Activated T-cell treated with anti-CD3 and anti-CD28 coated beads for 48 hours (primary cell): ENCODE measurements at places on chromosomes 16 and 17.

GRCh38 chr17:75913537-75914210 is 9.0 kb upstream of the MRPL38 start:
- DNase-seq, result no peak

GRCh38 chr17:43367737-43368242 is 31.0 kb upstream of the ARL4D start:
- peak; percentile 23 for DNase-seq

DNA sequence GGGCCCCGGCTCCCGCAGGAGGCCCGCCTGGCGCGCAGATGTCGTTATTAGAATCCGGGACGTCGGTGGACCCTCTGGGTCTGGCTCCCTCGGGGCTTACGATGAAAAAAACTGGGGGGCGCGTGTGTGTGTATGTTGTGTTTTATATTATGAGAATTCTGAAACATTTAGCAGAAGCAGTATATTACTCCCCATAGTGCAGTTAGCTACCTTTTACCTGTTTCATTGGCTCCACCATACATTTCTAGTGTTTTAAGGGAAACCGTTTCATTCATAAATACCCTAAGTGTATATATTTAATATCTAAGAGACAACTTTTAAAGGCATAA is 486 bp upstream of the DNAJA2 start:
- no peak for DNase-seq

DNA sequence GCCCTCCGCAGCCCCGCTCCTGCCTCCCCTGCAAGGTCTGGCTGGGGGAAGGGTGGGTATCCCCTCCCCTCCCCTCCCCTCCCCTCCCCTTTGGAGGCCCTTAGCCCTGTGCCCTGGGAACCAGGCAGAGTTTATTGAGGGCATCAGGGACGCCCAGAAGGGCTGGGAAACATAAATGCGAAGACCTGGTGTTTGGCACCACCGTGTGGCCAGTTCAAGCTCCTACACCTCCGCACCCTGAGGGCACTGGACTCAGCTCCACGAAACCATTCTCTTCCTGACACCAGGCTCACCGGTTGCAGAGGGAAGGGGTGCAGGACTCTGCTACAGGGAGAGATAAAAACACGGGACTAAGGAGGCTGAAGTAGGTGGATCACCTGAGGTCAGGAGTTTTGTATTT is 1.0 kb upstream of the AIPL1 start:
- peak; percentile 41 for DNase-seq

DNA sequence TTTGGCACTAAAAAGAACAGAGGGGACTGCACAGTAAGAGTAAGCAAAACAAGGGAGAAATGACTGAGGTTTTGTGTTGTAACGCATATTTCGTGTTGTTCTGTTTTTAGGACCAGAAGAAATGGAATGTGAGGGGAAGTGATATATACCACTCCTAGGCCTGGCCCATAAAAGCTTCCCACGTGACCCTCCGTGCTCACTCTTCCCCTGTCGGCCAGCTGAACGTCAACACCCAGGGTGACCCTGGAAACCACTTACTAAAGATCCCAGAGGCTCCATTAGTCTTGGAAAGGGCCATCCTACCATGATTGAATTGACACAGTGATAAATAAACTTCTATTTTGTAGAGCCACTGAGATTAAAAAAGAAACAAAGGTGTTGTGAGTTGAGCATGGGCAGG is 79.8 kb downstream of the HELZ start:
- no peak for DNase-seq

GRCh38 chr16:85465328-85466303 is 147.5 kb upstream of the GSE1 start:
- DNase-seq, result no peak

- no peak for DNase-seq
Observed at GRCh38 chr16:1642148-1642547, 30.0 kb downstream of the CRAMP1 start.

GRCh38 chr16:76280421-76281215 is 3.4 kb downstream of the CNTNAP4 start:
- no peak for DNase-seq

GRCh38 chr16:16992975-16993765 is 477.6 kb downstream of the XYLT1 start:
- DNase-seq, result no peak

DNA sequence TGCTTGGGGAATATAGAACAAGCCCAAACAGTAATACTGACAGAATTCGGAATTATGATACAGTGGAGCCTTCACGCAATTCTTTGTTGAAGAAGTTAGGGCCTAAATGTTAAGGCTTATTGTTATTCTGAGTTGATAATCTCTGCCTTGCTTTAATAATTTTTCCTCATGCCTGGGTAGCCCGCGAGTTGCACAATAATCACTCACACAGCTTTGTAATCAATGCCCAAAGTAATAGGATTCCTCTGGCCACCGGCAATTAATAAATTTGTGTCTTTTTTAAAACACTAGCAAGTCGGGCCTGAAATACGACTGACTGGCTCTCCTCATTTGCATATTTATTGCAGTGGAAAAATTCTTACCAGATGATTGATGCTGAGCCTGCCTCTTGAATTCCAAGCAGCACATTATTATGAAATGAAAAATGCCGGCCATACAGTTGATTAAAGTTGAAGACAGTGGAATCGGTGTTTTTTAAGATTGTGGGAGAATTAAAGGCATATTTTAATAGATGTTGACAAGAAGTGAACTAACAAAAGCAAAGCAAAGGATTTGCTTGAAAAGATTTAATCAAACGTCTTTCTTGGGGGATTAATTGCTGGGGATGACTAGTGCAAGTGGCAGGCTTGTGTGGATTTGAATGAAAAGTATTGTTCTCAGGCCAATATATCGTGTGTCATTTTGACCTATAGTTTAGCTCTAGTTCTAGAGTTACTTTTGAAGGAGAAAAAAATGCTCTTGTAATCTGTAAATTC is 30.2 kb downstream of the AATF start:
- no peak for DNase-seq

- peak; percentile 49 for DNase-seq
Observed at GRCh38 chr17:2398655-2399571, 1.9 kb downstream of the MNT start.

GRCh38 chr16:87145181-87146176 is 171.7 kb downstream of the C16orf95 start:
- DNase-seq, result no peak

DNA sequence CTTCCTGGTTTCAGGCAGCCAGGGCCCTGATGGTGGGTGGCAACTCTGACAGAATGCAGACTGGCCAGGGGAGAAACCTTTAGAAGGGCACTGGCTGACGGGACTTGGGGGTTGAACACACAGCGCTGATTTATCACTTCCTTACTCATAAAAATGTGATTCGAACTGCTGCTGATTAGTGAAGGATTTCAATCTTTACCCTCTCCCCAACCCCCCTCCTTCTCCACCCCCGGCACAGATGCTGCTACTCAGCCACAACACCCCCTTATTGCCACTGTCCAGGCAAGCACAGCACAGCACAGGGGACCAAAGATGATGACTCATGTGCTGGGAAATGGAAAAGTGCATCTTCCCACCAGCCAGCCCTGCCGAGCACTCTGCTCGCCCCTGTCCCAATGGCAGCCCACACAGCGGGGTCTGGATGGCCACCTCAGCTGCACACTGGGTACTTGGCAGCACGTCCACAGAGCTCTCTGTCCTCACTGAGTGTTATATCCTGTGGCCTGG is 70.1 kb downstream of the SMG6 start:
- DNase-seq, result no peak

GRCh38 chr17:73889439-73889838 is 245.2 kb upstream of the SDK2 start:
- DNase-seq, result no peak

- DNase-seq, result no peak
Observed at GRCh38 chr17:73338566-73339197, 26.9 kb upstream of the CDC42EP4 start.

GRCh38 chr16:3656491-3657468 is 2.3 kb downstream of the DNASE1 start:
- peak; percentile 41 for DNase-seq

DNA sequence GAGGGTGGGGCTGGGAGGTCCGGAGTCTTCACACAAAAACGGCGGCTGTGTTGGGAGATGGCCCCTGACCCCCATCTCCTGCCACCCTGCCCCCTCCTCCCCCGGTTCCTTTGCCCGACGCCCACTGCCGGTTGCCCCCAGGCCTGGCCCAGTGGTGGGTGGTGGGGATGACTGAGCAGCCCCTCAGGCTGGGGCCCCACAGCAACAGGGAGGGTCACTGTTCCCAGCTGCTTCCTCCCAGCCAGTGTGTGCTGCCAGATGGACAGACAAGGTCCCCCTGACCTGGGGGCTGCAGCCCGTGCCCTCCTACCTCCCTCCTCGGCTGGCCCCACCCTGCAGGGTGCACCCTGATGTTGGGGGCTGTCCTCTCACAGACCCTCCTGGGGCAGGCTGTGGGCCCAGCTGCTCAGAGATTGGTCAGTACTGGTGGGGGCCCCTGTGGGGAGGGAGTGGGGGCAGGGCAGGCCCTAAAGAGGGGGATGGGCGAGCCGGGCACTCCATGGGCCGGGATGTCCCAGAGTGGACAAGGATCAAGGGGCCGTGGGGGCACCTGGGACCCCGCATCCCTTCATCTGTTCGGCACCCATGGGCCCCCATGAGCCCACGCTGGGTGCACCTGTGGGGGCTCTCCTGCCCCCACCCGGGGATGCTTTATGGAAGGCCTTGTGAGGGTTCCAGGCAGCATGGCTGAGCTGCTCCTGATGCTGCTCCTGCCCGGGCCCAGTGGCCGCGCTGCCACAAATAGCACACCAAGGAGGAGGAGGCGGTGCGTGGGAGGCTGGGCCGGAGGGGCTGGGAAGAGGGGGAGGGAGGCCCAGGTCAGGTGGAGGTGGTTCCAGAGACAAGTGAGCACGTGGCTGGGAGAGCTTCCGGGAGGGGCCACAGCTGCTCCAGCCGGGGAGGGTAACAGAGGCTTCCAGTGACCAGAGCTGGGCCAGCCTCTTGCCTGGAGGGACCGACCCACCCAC is 5.1 kb downstream of the C1QTNF8 start:
- no peak for DNase-seq

DNA sequence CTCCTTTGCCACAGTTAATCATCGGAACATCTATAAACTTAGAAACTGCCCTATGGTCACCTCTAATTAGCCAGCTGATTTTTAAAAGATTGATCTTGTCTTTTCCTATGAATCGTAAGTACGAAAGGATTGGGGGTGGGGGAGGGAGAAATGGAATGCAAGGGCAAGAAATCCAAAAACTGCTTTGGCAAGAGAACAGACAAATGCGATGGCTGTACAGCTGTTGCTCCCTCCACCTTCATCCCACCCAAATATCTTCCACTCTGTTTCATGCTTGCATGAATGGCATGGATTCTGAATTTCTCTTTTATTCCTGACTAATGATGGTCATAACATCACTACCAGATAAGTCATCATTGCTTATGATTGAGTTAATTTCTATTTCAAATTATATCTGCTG is 165.7 kb downstream of the STX8 start:
- no peak for DNase-seq

GRCh38 chr17:51054748-51055147 is 65.9 kb downstream of the SPAG9 start:
- no peak for DNase-seq

GRCh38 chr16:3171181-3171854 is 16.7 kb upstream of the OR1F1 start:
- DNase-seq, result peak; percentile 55

- DNase-seq, result no peak
Observed at GRCh38 chr16:48498769-48499631, 111.0 kb downstream of the N4BP1 start.

DNA sequence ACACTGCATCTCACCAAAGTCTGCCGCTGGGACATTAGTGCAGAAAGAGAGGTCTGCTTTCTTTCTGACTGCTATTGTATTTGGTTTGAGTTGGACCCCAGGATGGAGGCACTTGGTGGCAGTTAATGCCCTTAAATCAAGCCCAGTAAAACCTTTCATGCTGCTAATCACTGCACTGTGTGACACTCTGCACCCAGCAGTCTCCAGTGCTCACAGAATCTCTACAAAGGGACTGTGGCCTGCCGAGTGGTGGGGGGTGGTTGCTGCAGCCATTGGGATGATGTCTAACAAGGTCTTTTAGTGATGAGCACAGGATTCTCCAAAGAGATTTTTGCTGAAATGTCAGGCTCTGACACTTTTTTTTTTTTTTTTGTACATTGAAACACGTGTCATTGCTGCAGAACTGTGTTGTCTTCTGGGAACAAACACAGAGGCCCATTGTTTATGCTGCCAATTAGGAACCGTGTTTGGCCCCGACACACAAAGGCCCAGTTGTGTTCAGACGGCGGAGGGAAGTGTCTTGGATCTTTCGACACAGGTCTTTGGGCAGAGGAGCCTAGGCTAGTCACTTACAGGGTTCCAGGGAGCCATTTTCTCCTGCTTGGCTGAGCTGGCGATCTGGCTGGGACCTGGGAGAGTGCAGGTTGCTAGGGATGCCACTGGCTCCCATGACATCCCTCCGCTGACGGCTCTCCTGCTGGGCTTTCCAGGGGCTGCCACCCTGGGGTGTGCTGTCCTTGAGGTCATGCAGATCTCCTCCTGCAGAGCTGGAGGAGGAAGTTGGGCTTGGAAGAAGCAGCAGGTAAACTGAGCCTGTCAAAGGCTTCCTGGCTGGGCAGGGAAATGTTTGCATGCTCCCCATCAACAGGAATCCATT is 16.2 kb upstream of the TNRC6C start:
- DNase-seq, result no peak

DNA sequence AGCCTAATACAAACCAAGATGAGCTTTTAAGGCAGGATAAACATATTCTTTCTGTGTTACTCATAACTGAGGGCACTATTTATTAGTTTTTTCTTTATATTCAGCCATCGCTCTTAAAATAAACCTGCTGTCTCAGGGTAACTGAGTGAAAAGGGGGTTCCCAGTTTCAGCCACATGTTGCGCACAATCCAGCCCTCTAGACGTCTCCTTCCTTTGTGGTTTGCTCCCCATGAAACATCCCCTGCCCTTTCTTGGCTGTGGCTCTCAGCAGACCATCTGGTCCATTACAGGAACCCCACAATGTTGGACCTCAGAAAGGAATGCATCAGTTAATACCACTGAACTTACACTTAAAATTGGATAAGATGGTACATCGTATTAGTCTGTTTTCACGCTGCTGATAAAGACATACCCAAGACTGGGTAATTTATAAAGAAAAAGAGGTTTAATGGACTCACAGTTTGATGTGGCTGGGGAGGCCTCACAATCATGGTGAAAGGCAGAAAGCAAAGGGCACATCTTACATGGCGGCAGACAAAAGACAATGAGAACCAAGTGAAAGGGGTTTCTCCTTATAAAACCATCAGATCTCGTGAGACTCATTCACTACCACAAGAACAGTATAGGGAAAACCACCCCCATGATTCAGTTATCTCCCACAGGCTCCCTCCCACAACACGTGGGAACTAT is 12.6 kb upstream of the IL21R start:
- no peak for DNase-seq

DNA sequence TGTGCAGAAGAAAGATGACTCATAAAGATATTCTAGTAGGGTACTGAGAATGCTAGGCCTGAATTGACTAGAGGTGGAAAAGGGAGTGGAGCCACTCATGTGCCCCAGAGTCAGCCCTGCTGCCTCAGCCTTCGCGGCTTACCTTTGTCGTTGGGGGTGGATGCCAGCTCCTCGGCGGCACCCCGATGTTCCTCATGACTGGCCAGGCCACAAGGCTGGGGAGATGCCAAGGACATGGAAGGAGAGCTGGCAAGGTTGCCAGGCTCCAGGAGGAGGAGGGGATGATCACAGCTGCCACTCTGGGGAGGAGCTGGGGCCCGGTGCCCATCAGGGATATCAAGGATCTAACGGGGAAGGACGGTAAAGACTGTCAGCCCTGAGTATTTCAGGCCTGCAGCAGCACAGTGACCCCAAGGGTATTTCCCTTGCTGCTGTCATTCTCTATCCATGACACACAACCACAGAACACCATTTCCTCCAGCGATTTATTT is 9.7 kb upstream of the SLC35B1 start:
- no peak for DNase-seq

GRCh38 chr16:25370541-25370940 is 112.9 kb upstream of the ZKSCAN2 start:
- no peak for DNase-seq
